ENCODE measurements at places on chromosomes 4 and X. TPM values are rescaled to one million over a fixed set of nuclear protein-coding genes. Genes with fewer than 3 reads are reported as not detected.
A peak's percentile ranks its signal among the peaks of the same experiment; 100 is the strongest.

DNA sequence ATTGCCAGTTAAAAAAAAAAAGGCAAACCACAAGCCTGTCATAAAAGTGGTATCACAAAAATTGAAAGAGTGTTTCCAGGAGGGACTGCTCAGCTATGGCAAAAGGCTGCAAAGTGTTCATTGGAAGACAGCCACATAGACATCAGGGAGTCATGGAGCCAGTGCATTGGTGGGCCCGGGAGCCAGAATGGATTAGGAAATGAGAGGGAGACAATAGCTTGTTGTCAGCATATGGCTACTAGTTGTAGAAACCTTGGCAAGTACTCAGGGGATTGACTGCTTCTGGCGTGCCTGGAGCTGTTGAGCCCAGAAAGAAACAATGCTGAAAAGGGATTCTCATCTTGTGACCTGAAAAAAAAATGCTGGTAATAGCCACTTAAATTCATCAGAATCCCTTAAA lies 5.0 kb downstream of the GAR1 start:
- no peak for DNase-seq

DNA sequence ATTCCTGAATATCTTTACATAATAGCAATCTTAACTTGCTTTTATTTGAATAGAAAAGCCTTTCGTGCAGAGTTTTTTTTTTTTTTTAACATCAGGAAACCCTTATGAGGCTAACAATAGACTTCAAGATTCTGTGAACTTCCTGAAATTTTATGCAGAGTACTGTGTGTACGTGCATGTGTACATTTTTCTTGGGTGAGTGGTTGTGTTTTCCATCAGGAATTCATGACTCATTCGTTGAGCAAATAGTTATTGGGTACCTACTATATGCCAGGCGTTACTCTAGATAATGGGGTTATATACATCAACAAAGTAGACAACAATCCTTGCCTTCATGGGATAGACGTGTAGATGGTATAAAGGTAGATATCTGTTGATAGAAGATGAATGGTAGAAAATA lies 59.1 kb downstream of the MRPL1 start:
- no peak for DNase-seq

DNA sequence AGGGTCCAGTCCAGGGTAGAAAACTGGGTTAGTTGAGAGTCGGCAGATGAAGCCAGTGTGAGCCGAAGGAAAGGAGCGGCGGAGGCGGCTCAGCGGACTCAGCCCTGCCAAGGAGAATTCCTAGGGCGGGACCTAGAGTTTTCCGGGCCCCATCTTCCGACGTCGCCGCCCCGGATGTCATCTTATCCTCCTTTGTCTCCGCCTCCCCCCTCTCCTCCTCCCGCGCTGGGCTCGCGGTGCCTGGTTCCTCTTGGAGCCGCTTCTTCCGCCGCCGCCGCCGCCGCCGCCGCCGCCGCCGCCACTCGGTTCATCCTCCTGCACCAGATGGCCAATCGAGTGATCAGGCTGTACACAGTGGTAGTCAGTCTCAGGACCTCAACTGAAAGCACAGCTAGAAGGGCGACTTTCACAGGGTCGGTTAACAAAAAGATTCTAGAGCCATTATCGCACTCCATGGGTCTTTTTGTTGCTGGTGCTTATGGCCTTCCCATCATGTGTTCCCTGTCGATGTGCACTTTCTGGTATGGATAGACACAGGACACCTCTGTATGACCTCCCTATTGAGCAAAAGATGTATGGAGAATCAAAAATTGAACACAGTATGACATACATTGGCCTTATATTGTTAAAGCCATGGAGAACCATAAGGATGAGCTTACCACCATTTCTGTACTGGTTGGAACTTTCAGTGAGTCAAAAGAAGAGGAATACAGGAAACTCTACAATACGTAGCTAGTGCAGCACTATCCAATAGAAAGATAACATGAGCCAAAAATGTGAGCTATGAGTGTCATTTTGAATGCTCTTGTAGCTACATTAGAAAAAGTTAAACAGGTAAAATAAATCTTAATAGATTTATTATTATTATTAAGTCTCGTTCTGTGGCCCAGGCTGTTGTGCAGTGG lies 32.4 kb upstream of the THOC2 start:
- DNase-seq, result peak; percentile 63

DNA sequence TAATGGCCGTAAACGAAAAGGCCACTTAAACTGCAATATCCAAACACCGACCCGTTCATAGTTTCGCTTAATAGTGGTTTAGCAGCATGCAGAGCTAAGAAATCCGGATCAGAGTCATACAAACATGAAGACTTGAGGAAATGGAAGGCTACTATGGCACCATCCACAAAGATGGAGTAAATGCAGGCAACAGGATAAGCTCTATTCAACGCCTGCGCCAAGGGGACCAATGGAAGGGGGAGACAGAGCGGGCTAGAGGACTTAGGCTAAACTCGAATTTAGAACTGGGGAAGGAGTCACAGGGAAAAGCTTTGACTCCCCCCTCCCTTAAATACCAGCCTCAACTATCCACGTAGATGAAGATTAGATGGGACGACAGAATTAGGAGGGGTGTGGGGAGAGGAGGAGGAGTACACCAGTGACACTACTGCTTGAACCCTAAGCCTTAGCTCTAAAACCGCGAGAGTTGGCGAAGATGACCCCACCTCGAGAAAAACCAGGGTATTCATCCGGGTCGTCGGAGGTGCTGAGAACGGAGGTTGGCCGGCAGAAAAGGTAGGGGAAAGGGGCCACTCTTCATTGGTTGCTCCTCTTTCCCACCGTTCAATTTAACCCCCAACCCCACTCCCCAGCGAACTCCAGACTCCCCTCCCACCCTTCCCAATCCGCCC lies 3.5 kb downstream of the HUWE1 start:
- peak; percentile 7 for DNase-seq

The CHRNA9 gene
- total RNA-seq, result 0.31 TPM

All from occipital lobe (tissue), 3 donors.